NCI-H1092 (cell line): ENCODE measurements at places on chromosomes 12 and 14.

- DNase-seq = no peak
Observed at GRCh38 chr12:131950182-131950913, 606 bp downstream of the EP400 start.

DNA sequence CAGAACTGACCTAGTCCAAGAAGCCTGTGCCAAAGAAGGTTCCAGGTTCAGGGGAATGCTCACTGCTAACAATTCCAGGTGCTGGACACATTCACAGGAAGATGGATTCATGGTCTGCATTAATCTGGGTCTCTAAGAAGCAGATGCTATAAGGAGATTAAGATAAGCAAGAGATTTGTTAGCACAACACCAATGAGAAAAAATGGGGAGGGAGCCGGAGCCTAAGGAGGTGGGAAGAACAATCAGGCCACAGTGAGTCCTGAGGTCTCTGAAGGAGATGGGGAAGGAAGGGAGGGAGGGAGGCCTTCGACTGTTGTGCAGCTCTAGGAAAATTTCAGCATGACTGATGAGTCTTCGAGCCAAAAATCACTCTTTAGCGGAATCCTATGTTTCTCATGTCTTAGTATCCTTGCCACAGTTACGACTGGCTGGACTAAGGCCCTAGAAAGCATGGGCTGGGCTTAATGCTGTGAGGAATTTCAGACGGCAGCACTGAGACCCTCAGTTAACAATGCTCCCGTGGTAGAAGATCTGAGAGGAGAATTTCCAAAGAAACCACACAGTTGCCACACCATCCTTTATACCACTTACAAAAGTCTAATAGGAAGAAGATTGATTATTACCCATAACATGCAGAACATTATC lies 31.5 kb upstream of the PTGDR start:
- DNase-seq = no peak

DNA sequence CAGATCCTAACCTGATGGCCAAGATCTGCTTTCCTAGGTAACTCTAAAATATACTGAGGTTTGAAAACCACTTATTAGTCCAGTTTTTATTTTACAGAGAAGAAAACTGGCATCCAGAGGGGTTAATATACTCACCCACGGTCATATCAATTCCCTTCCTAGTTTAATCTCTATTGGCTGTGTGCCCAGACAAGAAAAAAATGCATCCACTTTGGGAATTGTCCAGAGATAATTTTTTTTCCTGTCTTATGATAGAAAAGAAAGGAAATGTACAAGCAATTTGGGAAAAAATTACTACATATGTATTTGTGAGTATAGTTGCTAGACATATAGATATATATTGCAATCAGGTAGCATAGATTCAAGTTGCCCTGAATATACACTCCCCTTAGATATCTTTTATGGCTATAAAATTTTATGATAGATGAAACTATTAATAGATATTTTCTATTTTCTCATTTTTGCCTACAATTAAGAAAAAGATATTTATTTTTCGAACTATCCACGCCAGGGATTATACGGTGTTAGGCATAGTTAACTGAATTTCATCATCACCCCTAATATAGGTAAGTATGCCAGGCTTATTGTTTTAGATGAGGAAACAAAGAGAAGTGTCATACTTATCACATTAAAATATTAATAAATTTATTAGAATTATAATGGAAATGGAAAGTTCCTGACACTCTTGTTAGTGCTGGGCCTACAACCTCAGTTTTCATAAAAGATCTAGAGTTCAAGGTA lies 100.5 kb upstream of the SLC38A2 start:
- peak; percentile 42 for DNase-seq

- DNase-seq = no peak
Observed at GRCh38 chr14:20934148-20934762, 21.0 kb upstream of the RNASE2 start.

DNA sequence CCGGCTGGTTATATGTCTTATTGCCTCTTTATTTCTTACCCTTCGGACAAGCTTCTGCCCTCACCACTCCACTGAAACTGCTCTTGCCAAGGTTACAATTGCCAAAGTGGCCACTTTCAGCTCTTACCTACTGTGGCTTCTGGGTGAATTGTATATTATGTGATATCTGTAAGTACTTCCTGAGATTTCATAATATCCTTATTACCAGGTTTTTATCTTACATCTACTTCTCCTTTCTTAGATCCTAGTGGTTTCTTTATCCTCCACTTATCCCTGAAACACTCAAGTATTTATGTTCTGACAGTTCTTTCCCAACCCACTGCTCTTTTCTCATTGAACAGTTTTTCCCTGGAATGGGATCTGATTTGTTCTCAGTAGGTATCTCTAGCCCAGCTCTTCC lies 10.5 kb downstream of the CELA1 start:
- DNase-seq = no peak

DNA sequence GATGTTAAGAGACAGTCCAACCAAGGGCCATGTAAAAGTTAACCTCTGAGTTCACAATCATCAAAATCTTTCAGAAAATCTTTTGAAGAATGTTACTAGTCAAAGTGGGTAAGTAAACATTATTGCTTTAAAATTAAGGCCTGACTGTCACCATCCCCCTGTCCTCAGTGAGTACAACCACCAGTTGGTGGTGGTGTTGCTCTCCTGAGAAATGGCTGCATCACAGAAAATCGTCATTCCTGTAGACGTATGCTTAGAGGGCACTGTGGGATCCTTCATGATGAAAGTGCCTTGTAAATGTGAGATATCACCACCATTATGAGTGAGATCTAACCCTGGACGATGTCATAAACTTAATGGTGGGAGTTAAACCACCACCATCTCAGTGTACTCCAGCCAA lies 451.2 kb downstream of the RPS29 start:
- DNase-seq = no peak

DNA sequence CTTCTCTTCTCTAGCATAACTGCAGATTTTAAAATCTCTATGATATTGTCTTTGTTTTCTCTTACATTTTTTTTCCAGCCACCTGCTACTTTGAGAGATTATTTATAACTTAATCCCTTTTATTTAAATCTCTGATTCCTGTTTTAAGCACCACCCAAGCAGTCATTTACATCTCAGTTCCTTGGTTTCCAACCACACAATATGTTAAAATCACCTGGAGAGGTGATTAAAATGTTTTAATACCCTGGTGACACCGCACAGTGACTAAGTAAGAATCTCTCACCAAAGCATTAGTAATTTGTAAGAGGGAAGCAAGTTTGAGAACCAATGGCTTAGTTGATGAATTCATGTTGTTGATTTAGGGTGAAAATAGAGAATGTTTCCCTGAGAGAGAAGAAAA lies 849.8 kb downstream of the TMTC2 start:
- no peak for DNase-seq

GRCh38 chr12:49060237-49061156 lies at the start of gene KMT2D:
TSS of gene KMT2D (minus strand) at chr12:49060794. CDS start at chr12:49055324, 5,470 bp downstream.
- peak; percentile 78 for DNase-seq

DNA sequence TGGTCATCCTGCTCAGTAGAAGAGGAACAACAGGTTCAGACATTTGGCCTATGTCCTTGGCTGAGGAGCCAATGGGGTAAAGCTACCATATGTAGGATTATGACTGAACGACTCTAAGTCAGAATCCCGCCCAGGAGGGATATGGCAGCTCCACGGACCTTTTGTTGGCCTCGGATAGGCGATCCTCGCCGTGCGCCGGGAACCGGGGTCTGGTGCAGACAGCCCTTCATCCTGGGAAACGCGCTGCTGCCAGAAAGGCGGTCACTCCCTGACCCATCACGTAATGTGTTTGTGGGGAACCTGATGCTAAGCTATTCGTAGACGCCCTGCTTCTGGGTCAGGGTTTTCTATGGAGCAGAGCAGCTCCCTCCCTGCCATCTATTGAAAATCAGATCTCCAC lies 178.9 kb upstream of the ALG10B start:
- no peak for DNase-seq

GRCh38 chr12:124567673-124568373 lies 411 bp upstream of the NCOR2 start:
- peak; percentile 55 for DNase-seq

DNA sequence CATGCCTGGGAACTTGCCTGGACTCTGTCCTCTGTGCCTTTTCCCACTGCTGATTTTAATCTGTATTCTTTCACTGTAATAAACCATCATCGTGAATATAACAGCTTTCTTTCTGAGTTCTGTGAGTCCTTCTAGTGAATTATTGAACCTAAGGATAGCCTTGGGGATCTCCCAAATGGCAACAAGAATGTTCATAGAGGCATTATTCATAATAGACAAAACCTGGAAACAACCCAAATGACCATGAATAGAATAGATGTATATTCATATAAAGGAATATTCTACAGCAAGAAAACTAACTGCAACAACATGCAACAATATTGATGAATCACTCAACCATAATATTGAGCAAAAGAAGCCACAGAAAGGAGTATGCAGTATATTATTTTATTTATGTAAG lies 44.7 kb upstream of the CEP83 start:
- no peak for DNase-seq

DNA sequence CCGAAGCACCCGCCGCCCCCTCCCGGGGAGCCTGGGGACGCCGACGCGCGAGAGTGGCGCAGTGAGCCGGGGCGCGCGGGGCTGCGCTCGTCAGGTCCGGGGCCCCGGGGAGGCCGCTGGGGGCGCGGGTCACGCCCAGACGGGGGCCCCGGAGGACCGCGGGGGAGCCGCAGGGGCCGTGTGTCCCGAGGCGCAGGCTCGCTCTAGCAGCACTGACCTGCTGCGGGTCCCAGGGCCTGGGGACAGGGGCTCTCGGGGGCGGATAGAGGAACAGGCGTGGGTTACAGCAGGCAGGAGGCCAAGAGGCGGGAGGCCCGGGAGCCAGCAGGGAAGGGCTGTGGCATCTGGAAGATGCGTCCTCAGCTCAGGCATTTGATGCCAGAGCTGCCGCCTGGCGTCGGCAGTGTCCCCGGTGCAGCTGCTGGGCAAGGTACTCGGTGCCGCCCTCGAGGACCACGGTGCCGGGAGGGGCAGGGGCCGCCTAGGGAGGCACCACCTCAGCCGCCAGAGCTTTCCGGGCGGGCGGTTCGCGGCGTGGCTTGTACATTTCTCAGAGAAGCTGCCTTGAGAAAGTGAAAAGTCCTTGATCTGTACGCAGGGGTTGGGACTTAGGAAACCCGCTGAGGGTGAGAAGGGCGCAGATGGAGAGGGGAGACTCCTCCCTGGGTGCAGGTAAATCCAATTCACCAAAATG lies 1.2 kb downstream of the WNT5B start:
- peak; percentile 60 for DNase-seq

DNA sequence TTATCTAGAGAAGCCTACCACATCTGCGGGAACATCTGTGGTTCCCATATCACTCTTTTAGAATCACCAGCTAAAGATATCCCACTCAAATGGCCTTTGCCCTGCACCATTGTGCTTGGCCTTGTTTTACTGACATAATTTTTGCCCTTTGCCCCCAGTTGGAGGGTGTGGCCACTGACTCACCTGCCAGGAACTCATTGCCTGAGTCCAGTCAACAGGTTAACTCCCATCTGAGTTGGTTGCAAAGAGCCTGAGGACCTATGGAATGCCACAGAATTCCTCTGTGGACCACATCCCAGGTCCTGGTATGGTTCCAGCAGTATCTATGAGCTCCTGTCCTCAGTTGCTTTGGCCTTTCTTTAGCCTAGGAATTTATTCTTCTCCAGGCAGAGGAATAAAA lies 55.7 kb upstream of the PTGR2 start:
- no peak for DNase-seq

DNA sequence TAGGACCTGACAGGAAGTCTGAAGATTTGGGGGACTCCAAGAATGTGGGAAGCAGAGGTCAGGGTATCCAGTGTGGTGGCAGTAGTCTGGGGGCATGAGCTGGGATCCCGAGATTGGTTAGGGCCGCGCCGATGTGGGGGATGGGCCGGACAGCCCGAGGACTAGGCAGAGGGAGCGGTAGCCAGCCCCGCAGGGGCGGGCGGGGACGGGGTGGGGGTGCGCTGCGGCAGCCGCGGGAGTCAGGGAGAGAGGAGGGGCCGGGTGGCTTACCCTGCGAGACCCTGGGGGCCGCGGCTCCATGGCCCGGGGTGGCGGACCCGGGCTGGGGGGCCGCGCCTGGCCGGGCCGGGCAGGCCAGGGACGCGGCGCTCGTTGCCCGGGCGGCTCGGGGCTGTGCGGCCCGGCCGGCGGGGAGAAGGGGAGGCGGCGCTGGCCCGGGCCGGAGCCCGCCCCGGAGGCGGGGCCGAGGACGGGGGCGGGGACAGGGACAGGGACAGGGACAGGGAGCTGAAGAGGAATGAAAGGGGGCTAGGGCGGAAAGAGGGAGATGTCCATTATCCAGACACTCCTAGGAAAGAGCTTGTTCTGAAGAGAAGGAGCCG lies 5.6 kb downstream of the ZNF385A start:
- peak; percentile 66 for DNase-seq

- DNase-seq = no peak
Observed at GRCh38 chr12:107152315-107152714, 59.0 kb upstream of the CRY1 start.

- DNase-seq = no peak
Observed at GRCh38 chr14:34220921-34221320, 241.1 kb downstream of the SPTSSA start.
